LoVo (cell line): ENCODE measurements at places on chromosomes 4 and X.
A peak's percentile ranks its signal among the peaks of the same experiment; 100 is the strongest.

- no peak for DNase-seq
These were observed 178.7 kb upstream of the RBPJ start for GRCh38 chr4:26141911-26142638.

DNA sequence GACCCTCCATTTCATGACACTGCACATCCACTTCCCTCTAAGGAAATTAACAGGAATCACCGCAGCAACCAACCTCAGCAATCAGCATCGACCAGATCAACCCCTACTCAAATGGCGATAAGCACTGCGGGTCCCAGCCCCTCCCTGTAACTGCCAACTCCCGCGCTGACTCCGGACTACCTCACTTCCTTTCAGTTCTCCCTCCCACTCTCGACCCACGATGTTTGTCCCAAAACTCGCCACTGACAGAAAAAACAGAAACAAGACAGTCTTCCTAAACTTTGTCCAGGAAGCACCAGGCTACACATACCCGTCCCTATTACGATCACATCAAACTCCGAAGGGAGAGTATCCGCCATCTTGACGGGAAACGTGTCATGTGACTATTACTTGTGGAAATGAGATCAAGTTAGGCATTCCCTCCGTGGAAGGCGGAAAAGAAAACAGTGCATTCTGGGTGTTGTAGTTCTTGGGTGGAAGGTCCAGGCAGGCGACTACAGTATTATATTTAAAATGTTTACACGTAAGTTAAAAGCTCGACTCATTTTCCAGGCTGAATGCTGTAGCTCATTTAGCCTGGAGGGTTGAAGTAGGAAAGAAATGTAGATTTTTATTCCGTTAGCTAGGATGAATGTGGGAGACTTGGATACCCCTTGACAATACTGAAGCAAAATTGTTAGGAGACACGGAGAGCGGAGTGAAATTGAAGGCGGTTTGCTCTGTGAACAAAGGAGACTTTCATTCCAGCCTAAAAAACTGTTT lies at the start of gene CHM:
Gene CHM (minus strand): TSS at position 385 of the 762 bp plus-strand sequence. CDS start 26 bp downstream, at position 359.
- DNase-seq: peak; percentile 69

DNA sequence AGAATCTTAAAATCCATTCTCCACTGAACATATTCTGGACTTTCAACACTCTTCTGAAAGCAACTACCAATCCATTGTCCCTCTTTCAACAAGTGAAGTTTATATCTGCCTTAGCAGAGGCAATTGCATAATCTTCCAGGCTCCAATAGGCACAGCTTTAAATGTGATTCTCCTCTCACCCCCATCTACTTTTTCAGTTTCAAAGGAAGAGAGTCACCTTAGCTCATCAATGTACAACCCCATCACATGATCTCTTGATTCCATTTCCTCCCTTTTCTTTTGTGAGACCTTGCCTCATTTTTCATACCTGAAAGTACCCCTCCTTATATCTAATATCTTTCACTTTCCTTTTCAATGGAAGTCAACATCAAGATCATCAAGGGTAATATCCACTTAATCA lies 921.7 kb upstream of the EPHA5 start:
- DNase-seq: no peak

- no peak for DNase-seq
These were observed 4.5 kb upstream of the SETD7 start for GRCh38 chr4:139560406-139561104.

GRCh38 chr4:8015512-8015911 lies 75.9 kb upstream of the AFAP1 start:
- no peak for DNase-seq

DNA sequence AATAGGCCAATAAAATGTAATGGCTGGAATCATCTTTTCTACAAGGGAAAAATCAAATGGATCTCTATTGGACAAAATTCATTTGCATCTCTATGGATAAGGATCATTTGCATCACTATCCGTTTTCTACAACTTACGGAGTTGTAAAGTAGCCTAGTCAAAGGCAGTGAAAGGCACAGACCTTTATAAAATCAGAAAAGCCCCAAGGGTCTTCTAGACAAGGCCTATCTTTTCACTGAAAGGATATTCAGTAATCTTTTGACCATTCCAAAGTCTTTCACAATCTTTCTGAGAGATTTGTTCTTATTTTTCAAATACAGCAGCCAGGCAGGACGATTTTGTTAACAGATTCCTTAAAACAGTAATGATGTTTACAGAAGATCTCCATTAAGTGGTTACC lies 119.5 kb upstream of the JADE1 start:
- DNase-seq: no peak

DNA sequence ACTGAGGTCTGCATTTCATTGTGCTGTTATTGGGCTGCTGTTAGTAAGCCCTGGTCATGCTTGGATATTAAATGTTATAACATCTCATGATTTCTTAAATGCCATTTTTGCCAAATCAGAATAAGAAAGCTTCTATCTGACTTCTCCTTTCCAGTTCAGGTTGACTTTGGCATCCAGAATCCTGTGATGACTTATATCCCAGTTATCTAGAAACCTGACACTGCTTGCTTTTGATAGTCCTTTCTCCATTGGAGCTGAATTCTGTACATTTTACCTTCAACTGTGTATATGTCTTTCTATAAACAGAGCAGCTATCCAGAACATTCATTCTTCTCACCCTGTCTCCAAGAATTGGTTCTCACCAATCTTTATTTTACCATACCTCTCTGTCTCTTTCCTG lies 257.7 kb upstream of the GNPDA2 start:
- DNase-seq: no peak

DNA sequence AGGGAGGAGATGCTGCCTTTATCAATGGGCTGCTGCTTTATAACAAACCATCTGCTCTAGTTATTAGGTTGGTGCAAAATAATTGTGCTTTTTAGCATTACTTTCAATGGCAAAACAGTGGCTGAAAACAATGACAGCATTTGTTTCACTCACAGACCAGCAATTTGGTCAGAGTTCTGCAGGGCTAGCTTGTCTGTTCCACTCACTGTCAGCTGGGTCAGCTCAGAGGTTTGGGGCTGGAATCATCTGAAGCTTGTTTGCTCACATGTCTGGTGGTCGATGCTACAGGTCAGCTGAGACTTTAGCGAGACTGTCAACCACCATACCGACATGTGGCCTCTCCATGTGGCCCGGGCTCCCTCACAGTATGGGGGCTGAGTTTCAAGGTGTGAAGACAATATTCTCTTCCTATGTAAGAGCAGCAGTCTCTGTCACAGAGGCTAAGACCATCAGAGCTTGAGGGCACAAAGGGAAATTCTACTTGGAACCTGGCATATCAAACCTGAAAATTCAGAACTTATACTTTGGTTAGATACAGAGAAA lies 81.3 kb upstream of the LIMCH1 start:
- no peak for DNase-seq

GRCh38 chrX:130915302-130915701 lies 12.3 kb upstream of the ENOX2 start:
- no peak for DNase-seq

GRCh38 chr4:72006586-72006985 lies 25.2 kb upstream of the NPFFR2 start:
- no peak for DNase-seq

- DNase-seq: no peak
These were observed 130.7 kb upstream of the CTSO start for GRCh38 chr4:156084373-156084772.

DNA sequence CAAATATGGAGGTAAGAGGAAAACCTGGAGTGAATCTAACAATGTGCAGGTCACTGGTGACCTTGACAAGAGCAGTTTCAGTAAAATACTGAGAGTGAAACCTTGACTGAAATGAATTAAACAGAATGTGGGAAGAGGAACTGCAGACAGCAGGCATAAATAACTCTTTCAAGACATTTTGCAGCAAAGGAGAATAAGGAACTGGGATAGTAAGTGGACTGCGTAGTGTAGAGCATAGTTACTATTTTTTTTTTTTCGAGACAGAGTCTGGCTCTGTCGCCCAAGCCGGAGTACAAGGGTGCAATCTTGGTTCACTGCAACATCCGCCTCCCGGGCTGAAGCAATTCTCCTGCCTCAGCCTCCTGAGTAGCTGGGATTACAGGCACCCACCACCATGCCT lies 24.0 kb downstream of the RBMX start:
- no peak for DNase-seq

- no peak for DNase-seq
These were observed 87.4 kb downstream of the ZXDA start for GRCh38 chrX:57822818-57823217.

- DNase-seq: no peak
These were observed 148.5 kb downstream of the DHRSX start for GRCh38 chrX:2351999-2352995.
